Fibroblast of skin of abdomen (primary cell): ENCODE measurements at places on chromosomes 5 and 9.

DNA sequence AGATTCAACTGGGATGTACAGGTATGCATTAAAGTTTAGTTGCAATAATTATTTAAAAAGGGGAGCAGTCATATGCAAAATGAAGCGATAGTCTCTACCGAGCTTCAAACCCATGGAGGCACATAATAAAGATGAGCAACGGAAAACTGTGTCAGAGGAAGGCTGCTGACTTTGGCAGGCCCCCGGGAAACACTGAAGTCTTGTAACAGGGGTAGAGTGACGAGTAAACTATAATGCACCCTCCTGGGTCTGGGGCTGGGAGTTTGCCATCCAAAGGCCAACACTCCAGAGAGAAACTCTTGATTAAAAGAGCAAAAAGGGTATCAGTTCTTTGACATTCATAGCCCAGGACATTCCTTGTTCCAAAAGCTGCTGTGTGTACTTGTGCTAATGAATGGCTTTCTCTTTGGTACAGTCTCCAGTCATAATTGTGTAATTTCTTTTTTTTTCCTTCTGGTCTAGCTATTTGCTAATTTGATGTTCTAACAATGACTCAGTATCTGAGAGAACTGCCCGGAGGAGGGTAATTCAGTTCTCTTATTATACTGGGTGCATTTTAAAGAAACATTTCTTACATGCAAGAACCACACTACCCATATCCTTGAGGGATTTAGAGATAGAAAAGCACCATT is 59.2 kb downstream of the TNC start:
- DNase-seq, result peak; percentile 75

DNA sequence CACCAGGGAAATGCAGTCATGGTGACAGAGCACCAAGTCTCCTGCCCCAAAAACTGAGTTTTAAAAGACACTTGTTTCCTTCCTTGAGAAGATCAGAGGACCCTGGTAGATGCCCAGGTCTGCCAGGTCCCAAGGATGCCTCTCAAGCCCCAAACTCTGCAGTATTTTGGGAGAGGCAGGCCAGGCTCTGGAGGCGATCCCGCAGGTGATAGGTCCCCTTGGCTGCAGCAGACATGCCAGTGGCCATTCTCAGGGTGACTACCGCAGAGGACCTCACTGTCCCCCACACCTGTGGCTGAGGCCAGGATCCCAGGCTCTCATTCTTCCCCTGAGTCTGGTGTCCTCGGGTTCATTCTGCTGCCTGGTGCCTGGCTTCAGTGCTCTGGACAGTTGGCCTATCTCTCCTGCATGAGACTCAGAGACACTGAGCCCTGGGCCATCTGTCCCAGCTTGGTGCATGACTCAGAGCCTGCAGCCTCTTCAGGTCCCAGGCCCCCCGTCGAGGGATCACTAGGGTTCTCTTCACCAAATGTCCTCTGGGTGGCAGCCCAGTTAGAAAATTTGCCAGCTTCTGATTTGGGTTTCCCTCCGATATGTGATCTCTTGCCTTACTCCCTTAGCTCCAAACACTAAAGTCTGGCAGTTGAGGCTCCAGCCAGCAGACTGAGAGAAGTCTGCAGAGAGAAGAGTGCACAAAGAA is 59.7 kb upstream of the GARNL3 start:
- peak; percentile 44 for DNase-seq

DNA sequence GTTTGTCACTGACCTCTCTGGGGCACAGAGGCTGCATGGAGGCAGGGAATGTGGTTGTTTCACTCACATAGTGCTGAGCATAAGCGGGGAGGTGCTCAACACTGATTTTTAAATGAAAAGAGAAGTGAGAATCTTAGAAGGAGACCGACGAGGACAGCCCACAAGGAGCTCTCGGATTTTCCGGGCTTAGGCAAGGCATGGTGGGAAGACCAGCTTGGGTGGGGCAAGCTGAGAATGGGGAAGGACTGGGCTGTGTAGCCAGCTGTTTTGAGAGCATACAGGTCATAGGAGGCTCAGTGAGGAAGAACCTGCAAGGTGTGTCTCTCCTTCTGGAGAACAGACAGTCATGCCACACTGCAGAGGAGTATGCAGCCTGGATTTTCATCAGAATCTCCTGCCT is 86.0 kb upstream of the TNFSF8 start:
- no peak for DNase-seq

DNA sequence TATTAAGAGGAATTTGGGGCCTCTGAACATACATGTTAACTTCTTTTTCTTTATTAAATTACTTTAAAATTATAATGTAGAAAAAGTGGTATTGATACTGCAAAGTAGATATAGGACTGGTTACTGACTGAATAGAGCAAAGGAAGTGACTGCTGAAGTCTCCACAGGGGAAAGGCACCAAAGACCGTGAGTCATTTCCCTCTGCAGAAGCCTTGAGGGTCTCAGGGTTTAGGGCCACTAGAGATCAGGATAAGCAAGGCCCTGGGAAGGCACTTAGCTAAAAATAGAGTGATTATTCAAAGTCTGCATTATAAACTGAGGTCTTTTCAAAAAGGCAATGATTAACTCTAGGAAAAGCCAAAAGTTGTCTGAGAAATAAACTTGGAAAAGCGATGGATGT is 44.7 kb upstream of the ITGA1 start:
- DNase-seq, result no peak

- DNase-seq, result no peak
These were observed 93.8 kb downstream of the ADAMTS2 start for GRCh38 chr5:179251276-179251969.

DNA sequence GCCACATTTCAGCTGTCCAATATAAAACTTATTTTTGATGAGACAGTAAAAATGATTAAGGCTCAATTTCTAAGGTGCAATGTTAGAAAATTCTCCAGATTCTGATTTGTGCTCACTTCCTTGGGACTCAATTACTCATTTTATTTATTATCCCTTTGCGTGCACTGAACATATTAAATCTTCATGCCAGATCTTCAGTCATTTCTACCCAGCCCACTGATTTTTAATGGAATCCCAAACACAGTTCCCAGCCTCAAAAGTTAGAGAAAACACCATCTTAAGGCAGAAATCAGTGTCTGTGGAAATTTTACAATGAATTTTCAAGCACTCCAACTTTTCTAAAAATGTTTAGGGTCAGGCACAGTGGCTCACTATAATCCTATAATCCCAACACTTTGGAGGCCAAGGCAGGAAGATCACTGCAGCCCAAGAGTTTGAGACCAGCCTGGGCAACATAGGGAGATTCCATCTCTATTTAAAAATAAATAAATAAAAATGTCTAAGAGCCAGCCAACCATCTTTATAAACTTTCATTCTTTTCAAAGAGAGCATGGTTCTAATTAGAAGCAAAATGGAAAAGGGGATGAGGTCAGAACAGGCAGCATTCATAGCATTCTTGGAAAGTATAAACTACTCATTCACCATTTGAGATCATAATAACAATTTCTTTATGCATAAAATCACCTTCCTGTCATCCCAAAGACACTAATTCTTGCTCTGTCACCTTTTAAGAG is 53.7 kb downstream of the TLE1 start:
- DNase-seq, result peak; percentile 81

DNA sequence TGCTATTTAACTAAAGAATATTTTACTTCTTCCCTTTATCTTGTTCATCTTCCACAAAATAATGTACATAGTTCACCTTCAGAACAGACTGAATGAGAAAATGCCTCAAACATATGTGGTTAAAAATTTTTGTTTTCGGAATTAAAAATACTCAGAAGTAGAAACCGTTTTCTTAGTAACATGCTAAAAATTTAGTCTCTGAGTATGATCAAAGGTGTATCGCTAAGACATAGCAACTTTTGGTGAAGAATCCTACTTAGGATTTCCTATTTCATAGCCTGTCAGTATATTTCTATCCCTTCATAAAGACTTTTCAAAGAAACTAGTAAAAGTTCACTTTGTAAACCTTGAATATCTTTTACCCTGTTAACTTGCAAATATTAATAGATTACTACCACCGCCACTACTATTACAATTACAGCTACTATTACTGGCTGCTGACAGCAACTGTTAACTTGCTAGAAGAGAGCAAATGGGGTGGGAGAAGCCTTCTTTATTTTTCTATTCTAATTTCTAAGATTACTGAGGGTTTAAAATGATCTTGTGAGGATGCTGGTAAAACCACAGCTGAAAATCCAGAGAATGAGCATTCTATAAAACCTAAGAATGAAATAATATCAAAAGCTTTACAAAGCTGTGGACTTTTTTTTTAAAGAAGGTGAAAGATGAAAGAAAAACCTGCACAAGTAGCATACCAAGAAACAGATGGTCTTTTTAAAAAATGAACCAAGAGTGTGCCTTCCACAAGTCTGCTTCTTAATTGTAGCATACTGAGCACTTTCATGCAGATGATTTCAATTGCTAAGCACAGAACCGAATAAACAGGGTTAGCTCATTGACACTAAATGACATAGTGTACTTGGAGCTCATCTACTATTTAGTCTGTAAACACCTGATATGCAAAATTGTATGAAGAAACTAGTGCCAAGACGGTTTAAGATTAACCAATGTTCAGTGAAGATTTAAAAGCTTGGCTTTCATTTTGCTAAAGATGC is 246.3 kb upstream of the EFNA5 start:
- no peak for DNase-seq

DNA sequence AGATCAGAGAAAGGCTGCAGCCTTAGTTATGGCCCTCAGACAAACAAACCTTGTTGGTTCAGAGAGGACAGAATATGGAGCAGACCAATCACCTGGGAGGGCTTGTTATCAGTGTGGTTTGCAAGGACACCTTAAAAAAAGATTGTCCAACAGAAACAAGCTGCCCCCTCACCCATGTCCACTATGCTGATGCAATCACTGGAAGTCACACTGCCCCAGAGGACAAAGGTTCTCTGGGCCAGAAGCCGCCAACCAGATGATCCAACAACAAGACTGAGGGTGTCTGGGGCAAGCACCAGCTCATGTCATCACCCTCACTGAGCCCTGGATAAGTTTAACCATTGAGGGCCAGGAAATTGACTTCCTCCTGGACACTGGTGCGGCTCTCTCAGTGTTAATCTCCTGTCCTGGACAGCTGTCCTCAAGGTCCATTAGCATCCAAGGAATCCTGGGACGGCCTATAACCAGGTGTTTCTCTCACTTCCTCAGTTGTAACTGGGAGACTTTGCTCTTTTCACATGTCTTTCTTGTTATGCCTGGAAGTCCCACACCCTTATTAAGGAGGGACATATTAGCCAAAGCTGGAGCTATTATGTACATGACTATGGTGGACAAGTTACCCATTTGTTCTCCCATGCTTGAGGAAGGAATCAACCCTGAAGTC is 36.9 kb upstream of the TBCA start:
- no peak for DNase-seq

DNA sequence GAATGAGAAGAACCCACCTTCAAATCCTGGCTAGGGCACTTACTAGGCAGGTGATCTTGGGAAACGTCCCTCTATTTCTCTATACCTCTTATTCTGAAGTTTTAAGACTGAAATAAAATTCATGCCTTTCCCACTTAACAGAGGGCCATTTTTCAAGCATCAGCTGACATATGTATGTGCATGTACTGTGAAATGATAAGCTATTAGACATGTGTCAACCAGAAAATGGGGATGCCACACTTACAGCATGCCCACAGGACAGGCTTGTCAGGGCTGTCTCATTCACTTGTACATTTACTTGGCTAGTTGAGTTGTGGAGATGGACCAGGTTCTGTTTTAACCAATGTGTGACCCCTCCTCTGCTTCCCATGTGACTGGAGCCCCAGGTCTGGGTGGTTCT is 78.5 kb downstream of the C9orf152 start:
- DNase-seq, result no peak

GRCh38 chr5:54469622-54470021 is 14.1 kb downstream of the HSPB3 start:
- DNase-seq, result no peak

DNA sequence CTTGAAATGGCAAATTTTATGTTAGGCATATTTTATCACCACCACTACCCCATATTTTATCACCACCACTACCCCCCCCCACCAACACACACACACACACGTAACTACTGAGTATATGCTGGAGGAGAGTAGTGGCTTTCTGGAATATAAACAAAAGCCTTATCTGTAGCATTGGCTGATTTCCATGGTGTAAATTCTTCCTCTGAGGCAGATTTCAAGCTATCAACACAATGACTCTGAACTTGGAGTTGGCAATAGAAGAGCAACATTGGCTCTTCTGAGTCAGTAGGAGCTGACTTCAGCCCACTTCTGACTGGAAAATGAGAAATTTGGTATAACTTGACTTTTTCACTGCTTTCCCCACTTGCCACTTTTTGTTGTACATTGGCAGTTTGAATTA is 143.0 kb downstream of the CAVIN4 start:
- no peak for DNase-seq

DNA sequence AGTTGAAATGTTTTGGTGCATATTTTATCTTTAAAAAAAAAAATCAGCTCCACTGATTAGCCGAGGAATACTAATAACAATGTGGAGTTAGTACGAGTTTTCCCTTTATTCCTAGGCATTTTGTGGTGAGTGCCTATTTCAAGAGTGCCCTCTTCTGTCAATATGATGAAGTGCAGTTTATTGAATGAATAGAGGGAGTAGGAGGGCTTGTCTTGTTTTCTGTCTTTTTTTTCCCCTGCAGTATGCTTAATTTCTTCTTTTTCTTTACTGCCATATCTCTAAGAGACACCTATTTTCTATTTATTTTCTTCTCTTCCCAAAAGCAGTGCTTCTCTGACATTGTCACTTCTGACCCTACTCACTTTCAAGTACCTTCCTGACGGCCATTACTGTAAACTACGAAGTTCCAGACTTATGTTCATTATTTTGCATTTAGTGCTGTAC is 169.6 kb upstream of the PITX1 start:
- DNase-seq, result no peak

DNA sequence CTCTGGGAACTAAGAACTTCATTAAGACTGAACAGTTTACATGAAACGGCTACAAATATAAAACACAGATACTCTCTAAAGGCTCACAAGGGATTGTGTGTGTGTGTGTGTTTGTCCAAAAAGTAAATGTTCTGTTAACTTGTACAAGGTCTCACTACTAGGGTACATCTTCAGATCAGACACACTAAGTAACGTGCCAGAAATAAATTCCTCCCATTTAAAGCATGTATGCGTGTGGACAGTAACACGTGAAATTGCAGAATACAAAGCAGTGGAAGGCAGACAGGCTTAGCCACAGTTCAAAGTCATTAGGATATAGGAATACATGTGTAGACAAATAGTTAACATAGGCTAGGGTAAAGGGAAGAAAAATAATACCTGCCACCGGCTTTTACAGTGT is 1.8 kb downstream of the BNC2 start:
- DNase-seq, result peak; percentile 6

DNA sequence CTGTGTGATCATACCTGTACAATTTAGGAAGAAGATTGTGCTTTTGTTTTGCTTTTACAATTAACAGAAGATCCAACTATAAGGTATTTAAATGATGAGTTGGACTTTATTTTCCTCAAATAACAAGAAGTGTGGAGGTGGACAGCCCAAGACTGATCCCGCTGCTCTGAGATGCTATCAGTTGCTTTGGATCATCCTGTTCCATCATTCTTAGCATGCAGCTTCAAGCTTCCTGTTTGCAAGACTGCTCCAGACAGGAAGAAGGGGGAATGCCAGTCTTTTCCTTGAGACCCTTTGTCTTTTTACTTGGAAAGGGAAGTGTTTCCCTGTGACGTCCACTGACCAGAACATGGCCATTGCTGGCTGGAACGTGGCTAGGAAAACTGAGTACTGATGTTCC is 250.8 kb downstream of the ZSWIM6 start:
- no peak for DNase-seq
